Esophagus muscularis mucosa (tissue), 4 donors: ENCODE measurements at places on chromosomes 1 and 21. TPM values are rescaled to one million over a fixed set of nuclear protein-coding genes. Genes with fewer than 3 reads are reported as not detected.
A peak's percentile ranks its signal among the peaks of the same experiment; 100 is the strongest.

The SLC35D1 gene
- 7.5 TPM for total RNA-seq

DNA sequence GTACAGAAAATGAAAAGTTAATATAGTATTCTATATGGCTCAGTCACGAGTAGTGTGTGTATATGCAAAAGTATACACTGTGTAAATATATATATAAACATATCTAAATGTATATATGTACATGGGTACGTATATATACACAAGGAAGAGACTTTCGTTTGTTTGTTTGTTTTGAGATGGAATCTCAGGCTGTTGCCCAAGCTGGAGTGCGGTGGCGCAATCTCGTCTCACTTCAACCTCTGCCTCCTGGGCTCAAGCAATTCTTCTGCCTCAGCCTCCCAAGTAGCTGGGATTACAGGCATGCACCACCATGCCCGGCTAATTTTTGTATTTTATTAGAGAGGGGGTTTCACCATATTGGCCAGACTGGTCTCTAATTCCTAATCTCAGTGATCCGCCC, 16.4 kb downstream of the IL12RB2 start:
- H3K4me3 ChIP-seq, result no peak overlapping the region
- H3K27me3 ChIP-seq, result no peaks in the 10 kb centered on the region
- H3K4me1 ChIP-seq, result no peaks in the 10 kb centered on the region

- H3K27ac ChIP-seq, result no peak overlapping the region
- peaks cover 40% of the 10 kb centered on the region for H3K4me1 ChIP-seq
- no peak for DNase-seq
- no peaks in the 10 kb centered on the region for H3K27me3 ChIP-seq
- H3K36me3 ChIP-seq, result no peaks in the 10 kb centered on the region
Measured at GRCh38 chr1:55217226-55217986, 2.2 kb upstream of the USP24 start.

DNA sequence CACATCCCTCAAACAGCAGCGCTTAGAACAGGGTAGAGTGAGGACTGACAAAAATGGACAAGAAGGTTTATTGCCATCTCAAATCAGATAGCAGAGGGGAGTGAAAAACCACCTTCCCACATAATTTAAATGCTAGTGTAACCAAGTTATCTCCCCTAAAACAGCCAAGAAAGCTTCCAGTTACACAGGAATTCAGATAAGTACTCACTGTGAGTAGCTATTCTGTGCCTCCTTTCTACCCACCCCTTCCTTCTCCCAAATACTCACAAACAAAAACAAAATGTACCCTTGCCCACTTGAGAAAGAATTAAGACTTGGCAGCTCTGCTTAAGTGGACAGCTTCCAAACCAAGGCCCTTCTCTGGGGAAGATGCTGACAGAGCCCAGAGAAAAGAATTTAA, 9.1 kb downstream of the OTUD7B start:
- no peak for DNase-seq
- peak overlapping the region; percentile 53 for H3K27ac ChIP-seq
- H3K27me3 ChIP-seq, result no peaks in the 10 kb centered on the region
- peaks cover 81% of the 10 kb centered on the region for H3K4me1 ChIP-seq

DNA sequence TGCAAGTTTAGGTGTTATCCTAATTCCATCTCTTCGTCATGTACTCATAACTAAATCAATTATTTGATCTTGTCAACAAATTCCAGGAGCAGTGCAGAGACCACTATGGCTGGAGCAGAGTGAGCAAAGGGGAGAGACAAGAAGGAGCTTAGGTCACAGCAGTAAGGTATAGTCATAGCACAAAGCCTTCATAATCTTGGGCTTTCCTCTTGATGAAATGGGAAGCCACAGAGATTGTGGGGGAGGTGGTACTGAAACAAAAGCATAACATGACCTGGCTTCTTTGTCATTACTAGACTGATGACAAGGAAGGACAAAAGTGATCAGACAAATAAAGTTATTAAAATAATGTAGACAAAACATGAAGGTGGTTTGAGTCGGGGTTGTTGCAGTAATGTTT, 60.1 kb upstream of the PTGS2 start:
- no peak overlapping the region for H3K27ac ChIP-seq
- H3K27me3 ChIP-seq, result no peaks in the 10 kb centered on the region
- no peak overlapping the region for H3K4me3 ChIP-seq

- H3K4me1 ChIP-seq, result no peaks in the 10 kb centered on the region
- no peak overlapping the region for H3K4me3 ChIP-seq
- H3K27me3 ChIP-seq, result no peaks in the 10 kb centered on the region
- H3K36me3 ChIP-seq, result no peaks in the 10 kb centered on the region
- no peak overlapping the region for H3K27ac ChIP-seq
Measured at GRCh38 chr1:195721210-195721971, 886.8 kb downstream of the KCNT2 start.

DNA sequence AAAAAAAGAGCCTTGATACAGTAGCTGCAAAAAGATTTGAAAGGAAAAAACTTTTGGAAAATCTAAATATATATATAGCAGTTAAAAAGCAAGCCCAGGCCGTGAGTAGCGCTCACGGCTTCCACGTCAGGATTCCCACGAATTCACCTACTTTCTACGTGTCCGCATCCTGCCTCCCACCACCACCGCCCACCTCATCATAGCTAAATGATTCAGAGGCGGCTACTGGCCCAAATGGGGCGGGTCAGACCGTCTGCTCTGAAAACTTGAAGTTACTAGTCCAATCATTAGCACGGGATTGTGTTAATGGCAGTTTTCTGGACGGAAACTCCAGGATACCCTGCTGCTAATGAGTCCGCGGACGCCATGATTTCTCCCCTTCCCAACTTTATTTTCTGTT, 1.3 kb upstream of the CCSAP start:
- DNase-seq, result no peak
- no peak overlapping the region for H3K4me3 ChIP-seq
- peaks cover 31% of the 10 kb centered on the region for H3K4me1 ChIP-seq
- no peaks in the 10 kb centered on the region for H3K27me3 ChIP-seq
- H3K27ac ChIP-seq, result no peak overlapping the region

DNA sequence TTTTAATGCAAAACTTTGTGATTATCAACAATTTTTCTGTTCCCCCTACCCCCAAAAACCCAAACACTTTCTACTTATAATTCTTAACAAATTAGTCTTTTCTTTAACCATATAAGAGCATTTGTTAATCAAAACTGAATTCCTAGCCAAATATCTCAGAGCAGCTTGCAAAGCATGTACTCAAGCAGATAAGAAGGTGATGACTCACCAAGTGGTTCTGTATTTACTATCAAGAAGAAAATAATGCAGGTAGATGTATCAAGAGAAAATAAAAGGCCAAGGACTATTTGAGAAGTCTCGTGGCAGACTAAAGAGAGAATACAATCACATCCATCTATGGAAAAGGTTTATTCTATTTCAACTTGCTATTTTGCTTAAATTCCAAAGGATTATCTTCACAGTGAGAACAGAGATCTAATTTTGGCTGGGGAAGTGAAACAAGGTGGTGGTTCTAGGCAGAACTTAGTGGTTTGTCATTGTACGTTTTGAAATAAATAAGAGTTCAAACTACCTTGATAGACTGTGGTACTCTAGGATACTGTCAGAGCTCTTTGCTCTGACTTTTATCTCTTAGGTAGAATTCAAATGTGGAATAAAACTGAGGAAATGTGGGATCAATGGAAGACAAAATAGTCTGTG, 94.7 kb upstream of the NRIP1 start:
- no peaks in the 10 kb centered on the region for H3K27me3 ChIP-seq
- no peak for DNase-seq
- H3K4me3 ChIP-seq, result no peak overlapping the region
- H3K4me1 ChIP-seq, result no peaks in the 10 kb centered on the region
- no peak overlapping the region for H3K27ac ChIP-seq
